ENCODE measurements at places on chromosomes 1 and 21.

DNA sequence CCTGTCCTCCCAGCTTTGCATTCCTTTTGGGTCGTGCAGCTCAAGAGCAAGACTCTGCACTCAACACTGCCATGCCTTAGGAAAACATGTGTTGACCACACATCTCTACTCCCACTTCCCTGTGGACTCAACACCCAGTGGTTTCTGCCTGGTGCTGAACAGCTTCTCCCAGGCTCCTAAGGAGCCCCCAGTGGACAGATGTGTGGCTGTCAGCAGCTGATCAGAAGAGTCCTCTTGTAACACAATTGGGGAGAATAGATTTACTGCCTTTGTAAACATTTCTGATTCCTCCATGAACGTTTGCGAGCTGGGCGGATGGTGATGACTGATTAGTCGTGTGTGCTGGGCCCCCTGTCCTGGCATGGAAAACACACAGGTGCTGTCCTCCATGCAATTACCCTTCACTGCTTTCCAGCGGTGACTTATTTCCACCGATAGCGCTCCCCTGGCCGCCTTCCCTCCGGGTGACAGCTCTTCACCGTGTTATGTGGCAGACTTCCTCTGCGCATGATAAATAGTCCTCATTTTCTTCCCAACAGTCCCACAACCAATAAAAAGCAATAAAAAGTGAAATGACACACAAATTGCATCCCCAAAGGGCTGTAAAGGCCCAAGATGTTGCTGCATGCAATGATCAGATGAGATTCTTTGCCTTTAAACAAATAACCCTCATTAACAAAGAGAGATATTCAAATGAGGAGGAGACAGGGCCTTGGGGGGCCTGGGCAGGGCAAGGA, 249.4 kb upstream of the AJAP1 start:
- no peak for DNase-seq

DNA sequence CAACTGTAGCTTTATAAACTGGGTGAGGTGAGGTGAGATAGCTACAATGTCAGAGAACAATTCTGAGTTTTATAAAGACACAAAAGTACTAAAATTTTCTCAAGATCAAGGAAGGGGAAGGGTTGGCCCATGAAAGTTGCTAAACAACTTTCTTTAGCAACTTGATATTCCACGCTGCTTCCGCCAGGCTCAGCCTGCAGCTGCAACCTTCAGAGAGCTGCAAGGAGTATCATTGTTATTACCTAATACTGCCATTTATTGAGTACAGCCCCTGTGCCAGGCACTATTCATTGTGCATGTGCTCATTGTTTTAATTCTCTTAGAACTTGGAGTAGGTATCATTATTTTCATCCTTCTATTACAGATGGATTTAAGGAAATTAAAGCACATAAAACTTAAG, 34.1 kb upstream of the SUCO start:
- DNase-seq: no peak

DNA sequence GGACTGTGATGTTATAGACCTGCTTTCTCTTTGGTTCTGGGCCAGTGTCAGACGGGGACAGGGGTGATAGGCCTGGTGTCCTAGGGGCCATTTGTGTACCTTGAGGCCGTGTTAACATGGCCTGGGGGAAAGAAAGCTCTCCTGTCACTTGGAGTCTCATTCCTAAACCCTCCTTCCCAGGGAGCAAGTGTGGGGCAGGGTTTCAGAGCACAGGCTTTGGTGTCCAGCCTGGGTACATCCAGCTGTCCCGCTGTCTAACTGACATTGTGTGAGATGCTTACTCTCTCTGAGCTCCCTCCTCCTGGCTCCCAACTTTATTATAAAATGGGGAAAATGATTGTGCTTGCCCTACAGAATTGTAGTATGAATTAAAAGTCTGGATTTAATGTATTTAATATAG, 32.6 kb upstream of the EPHA8 start:
- no peak for DNase-seq

DNA sequence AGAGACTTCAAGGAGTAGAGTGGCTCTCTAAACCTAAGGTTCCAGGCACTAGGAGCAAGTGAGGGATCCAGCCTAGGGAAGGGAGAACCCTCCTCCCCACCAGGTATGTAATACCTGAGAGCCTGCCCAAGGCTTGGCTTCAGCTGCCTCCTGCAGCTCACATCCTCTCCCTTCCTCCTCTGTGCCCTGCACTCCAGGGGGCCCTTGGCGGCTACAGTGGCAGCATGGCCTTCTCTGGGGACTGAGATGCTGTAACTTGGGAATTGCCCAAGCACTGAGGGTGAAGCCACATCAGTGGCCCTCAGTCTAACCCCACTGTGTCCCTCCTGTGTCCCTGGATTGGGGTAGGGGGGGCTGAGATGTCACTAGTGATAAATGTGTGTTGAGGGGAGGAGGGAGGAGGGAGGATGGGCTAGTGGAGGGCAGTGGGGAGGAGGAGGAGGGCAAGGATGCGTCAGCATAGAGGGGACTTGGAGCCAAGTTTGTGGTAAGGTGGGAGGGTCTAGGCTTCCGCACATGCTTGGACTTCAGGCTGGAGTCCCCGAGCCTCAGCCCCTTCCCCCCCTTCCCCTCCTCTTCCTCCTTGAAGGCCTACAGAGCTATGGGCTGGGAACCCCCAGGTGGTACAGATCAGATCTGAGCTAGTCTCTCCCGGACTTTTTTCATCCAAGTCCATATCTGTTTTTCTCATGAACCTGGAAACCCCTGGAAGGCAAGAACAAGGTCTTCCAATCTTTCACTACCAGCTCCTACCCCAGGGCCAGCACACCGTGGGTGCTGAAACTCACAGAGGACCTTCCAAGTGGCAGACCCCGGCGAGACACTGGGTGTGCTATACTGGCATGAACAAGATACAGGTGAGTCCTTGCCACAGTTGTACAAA, 17.5 kb downstream of the COL9A2 start:
- no peak for DNase-seq

- DNase-seq: no peak
Observed at GRCh38 chr1:57111175-57111574, 145.4 kb upstream of the C8B start.

- no peak for DNase-seq
Observed at GRCh38 chr1:164510435-164510834, 48.5 kb upstream of the PBX1 start.

DNA sequence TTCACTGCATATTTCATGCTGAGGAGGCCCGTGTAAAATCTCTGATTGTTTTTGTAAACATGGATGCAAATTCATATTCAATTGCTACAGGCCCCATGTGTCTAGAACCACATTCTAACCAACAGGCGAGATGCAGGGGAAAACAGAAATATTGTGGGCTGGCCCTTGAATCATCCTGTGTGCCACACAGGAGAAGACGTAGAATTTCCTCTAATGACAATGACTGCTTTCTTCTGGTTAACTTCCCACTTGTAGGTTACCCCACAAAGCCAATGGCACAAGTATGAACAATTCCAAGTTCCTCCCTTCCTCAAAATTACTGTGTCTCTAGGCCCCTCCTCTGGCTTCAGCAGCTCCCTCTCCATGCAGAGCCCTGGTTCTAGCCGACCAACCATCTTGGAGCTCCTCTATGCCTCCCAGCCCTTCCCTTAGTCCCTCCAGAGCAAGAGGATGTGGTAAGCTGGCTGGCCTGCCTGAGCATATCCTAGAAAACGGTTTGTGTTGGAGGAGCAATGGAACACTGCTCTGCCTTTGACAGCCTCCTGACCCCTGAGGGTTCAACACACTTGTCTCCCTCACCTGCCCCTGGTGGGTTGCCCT, 205.2 kb downstream of the HS2ST1 start:
- no peak for DNase-seq

DNA sequence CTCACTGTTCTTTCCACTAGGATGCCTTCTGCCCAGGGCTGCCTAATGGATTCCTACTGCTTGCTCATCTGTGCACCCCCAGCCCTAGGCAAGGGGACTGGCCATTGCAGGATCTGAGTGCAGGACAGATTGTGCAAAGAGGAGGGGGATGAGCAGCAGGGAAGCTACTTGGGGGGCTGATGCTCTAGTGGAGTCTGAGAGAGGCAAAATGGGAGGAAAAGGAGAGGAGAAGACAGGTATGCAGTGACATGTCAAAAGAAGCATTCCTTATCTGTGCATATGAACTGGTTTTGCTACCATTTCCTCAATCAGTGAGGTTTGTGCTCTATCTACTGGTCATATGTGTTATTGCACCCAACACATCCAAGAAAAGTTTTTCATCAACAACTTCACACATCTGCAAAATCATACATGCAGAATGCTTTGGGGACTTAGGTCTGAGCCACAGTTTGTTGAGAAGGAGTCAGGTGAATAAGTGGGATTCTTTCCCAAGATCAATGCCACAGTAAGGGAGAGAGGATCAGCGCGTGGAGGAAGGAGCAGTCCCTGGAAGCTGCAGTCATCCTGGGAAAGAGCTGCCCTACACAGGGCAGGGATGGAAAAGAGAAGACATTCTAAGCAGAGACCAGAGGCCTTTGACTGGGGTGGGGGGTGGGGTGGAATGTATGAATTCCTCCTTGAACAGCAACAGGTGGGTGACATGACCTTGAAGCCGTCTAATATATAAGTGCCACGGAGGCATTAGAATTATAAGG, 14.4 kb downstream of the SLC5A9 start:
- peak; percentile 58 for DNase-seq

GRCh38 chr1:218817071-218817470, 356.6 kb upstream of the LYPLAL1 start:
- DNase-seq: no peak

DNA sequence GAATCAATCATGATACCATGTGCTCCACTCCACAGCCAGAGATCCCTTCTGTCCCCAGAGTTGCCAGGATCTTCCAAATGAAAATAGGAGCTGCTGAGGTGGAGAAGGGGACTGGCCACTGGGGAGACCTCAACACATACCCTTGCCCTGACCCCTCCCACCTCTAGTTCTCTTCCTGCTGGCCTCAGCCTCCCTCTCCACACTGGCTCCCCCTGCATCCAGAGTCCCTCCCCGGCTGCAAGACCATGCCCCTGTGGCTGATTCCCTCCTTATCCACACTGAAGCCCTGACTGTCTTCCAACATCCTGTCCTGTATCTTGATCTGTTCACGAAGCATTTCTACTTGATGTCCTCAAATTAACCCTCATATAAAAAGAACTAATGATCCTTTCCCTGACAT, 21.1 kb upstream of the CDK18 start:
- DNase-seq: no peak

DNA sequence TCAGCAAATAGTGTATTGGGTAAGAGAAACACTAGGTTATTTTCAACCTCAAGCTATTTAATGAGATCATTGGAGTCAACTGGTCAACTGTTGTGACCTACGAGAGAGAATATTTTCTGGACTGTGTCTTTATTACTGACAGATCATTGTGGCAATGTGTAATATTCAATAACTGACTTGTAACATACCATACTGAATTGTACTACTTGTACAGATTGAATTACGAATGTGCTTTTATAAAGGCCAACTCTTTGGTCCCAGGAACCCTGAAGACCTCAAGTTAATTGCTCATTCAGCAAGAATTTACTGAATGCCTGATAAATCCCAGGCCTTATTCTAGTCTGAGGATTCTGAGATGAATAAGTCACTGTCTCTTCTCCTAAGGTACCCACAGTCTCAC, 56.1 kb upstream of the CAMK1G start:
- DNase-seq: no peak

DNA sequence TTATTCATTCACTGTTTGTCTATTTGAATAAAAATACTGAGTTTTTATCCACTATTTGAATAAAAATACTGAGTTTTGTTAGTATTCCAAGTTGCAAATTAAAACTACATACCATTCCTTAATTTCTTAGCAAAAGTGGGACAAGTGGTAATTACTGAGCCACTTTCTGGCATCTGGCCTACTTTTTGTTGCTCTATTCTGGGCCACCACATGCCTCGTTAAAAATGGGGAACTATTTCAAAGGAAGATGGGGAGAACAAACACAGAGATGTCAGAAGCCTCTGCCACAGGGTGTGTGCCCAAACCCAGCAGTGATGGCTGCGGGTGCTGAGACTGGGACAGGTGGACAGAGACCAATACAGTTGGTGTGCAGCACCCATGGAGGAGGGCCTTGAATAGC, 14.6 kb downstream of the PIGP start:
- no peak for DNase-seq

DNA sequence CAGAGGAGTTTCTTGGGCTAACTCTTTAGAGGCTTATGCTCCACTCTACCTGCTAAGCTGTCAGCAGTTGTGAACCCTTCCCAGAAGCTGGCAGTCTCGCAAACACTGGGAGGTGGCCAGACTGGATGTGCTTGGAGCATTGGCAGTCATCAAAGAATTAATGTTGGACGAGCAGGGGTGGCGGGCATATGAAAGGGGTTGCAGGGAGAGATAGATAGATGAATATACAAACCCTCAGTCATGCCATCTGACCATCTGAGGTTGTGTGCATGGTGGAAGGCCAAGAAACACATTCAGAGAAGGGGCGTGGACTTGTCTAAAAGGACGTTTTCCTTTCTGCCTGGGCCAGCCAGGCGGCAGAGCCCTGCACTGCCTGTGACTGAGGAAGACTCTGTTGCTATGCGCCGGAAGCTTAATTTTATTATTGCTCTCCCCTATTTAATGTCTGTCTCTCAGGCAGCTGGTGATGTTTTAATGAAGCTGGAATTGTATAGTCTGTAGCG, 164.4 kb downstream of the PBX1 start:
- no peak for DNase-seq

GRCh38 chr1:53541761-53542550, 82.8 kb downstream of the DMRTB1 start:
- DNase-seq: no peak

- DNase-seq: no peak
Observed at GRCh38 chr1:226890331-226891108, 20.1 kb downstream of the PSEN2 start.

DNA sequence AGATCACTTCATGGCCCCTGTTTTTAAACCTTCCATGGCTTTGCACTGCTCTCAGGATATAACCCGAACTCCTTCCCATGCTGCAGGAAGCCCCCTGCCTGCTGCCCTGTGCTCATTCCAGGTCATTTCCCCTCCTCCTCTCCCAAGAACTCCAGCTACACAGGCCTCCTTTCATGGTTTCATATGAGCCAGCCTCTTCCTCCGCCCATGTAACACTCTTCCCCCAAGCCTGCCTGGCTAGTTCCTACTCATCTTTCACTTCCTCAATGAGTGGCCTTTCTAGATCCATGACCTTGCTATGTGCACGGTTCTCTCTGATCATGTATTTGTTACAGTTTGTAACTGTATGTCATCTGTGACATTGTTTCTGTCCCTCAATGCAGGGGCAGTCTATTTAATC, 3.1 kb upstream of the NCF2 start:
- no peak for DNase-seq

- no peak for DNase-seq
Observed at GRCh38 chr1:153561466-153561985, 4.1 kb downstream of the S100A2 start.

GRCh38 chr21:18403735-18404450, at the start of gene TMPRSS15:
TSS of gene TMPRSS15 (minus strand) at chr21:18403785. CDS start at chr21:18403622, 163 bp downstream.
- no peak for DNase-seq

- DNase-seq: no peak
Observed at GRCh38 chr1:205532026-205532898, 27.8 kb downstream of the CDK18 start.

DNA sequence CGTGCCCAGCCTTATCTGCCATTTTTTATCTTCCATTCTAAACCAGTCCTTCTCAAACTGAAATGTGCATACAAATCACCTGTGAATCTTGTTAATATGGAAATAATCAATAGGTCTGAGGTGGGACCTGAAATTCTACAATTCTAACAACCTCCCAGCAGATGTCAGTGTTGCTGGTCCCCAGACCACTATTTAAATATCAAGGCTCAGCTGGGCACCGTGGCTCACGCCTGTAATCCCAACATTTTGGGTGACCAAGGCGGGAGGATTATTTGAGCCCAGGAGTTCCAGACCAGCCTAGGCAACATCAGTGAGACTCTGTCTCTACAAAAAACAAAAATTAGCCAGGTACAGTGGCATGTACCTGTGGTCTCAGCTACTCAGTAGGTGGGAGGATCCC, 4.1 kb downstream of the UQCRHL start:
- no peak for DNase-seq

GRCh38 chr1:116508984-116509980, 61.5 kb downstream of the CD58 start:
- no peak for DNase-seq
